Kidney tubule cell (primary cell): ENCODE measurements at places on chromosomes 4 and X.

DNA sequence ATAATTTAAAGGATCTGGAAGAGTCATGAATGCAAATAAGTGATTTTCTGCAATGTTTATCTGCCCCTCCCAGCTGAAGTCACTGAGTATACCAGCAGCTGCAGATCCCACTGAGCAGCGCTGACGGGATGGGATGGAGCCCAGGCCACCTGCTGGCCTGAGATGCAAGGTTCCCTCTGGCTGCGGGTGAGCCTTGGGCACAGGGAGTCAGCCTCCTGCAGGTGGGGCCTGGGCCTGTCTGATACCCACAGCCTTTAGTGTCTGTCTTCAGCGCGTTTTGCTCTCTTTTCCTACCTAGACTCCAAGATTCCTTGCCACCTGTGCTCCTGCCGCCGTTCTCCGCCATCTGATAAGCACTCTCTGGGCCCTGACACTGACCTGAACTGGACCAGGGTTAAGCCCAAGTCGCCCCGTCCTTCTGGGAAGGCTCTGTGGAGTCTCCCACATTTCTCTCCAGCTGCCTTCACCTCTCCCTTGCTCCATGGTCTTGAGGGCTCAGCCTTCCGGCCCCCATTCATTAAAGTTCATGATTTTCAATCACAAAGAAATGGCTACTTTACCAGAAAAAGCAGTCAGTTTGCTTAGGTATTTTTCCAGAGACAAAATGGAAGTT, 223.1 kb upstream of the FAT1 start:
- DNase-seq = peak; percentile 77

DNA sequence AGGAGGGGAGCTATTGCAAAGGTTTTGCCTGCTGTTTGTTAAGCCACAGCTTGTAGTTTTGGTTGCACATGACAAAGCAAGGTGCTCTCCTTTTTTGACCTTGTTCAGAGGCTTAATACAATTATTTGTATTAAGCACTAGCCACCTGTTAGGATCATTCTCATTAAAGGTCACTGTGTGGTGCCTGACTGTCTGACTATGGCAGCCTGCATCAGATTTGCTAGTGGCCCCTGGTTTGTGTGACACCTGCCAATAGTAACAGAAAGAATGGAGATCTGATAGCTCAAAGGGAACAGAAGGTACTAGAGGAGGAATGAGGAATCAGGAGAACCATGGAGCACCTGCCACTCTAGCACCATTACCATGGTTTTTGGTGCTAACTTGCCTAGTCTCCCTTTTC, 102.5 kb downstream of the POLA1 start:
- DNase-seq = no peak

DNA sequence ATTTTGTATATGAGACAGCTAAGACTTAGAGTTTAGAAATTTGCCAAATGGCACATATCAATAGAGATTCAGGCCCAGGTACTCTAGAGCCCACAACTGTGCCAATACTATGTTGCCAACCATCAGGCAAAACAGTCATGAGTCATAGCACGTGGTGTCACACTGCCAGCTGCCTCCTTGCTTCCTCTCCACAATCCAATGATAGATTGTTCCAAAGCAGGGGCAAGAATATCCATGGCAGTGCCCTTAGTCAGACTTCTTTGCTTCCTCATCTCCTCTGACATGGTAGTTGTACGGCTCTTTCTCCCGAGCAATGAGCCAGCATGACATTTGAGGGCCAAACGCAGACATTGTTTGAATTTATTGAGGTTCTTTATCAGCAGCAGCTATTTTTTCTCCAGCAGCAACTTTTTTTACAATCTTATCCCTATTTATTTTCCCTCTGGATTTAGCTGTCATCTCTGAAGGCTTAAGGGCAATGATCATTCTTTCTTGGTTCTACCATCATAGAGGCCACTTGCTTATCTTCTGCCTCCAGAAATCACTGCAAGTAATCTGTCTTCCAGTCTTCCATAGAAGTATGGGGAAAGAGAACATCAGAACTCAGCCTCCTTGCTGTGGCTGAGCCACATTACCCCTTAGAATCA, 169.7 kb downstream of the COL4A6 start:
- peak; percentile 49 for DNase-seq

DNA sequence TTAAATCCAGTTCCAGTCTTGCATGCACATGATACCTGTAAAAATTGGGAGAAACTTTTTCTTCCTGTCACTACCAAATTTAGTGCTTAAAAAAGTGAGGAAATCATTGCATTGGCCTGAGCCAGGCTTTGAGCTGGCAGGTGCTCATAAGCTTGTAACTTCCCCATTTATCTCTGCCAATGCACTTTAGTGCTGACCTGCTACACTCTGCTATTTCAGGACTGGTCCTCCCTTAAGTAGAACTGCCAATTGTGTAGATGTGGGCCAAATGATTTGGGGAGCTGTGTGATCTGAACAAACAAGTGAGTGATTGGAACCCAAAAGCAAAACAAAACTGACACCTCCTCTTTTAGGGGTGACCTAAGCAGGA, 51.8 kb downstream of the ZNF827 start:
- DNase-seq = no peak

DNA sequence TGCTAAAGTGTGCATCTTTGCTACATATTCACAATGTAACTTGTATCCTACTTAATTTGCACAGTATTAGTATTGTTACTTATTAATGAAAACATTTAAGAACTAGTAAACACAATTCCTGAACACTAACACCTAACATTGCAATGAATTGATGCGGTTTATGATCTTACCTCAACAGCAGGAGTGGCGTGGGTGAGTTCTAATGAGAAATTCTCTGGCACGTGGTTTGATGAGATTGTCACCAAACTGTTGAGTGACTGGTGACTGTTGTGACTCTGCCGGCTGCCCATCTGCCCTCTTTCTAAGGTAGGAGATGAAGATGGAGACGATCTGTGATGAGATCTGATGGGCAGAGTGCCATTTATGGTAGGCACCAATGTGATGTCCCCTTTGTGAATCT, 2.9 kb downstream of the PCDH18 start:
- no peak for DNase-seq

DNA sequence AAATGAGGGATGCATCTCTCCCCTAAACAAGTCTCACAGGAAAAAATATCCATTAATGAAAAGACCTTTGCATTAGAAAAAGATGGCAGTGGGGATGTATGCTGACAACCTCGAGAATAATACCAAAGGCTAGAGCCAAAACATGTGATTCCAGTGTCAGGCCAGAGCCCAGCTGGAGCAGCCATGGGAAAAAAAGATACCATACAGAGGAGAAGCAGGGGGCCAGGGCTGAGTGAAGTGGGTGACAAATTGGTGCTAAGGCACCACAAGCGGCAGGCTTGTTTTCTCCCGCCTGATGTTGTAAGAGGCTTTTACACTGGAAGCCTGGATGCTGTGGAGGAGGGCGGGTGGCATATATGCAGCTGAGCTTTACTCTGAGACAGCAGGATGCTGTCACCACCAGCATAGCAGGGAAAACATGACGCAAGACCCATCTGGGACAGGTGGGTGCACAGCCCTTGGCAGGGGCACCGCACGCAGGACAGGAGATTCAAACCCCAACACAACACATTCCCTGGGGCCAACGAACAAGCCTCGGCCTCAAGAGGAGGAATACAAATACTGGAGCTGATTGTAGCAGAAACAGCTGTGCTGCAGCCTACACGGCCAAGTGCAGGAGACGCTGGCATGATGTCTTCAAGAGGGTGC, 91.9 kb downstream of the TSPAN5 start:
- no peak for DNase-seq

GRCh38 chrX:64338296-64338695, 57.0 kb downstream of the MTMR8 start:
- peak; percentile 4 for DNase-seq

DNA sequence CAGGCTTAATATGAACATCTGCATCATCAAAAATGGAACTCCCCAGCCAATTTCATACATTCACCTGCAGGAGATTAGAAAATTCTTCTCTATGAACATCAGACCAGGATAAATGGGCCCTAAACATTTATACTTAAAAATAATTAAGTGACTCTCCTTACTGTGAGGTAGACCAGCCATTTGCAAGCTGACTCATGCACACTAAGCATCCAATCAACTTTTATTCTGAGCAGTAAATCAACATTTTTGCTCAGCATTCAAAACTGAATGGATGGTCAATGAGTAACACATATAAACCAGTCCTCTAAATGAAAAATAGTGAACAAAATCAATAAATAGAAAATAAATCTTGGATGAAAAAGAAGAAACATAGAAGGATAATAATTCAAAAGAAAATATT, 19.9 kb upstream of the PCDH10 start:
- DNase-seq = no peak

DNA sequence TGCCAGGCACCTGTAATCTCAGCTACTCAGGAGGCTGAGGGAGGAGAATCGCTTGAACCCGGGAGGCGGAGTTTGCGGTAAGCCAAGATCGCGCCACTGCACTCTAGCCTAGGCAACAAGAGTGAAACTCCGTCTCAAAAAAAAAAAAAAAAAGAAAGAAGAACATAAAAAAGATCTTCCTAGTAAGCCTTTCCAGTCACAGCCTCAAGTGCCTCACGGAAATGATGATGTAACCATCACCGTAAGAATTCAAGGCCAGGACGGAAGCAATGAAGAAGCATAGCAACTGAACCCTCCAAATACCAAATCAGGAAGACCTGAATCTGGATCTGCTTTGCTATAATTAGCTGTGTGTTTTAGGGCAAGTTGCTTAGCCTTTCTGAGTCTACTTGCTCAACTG, 28.8 kb downstream of the RBM47 start:
- no peak for DNase-seq

DNA sequence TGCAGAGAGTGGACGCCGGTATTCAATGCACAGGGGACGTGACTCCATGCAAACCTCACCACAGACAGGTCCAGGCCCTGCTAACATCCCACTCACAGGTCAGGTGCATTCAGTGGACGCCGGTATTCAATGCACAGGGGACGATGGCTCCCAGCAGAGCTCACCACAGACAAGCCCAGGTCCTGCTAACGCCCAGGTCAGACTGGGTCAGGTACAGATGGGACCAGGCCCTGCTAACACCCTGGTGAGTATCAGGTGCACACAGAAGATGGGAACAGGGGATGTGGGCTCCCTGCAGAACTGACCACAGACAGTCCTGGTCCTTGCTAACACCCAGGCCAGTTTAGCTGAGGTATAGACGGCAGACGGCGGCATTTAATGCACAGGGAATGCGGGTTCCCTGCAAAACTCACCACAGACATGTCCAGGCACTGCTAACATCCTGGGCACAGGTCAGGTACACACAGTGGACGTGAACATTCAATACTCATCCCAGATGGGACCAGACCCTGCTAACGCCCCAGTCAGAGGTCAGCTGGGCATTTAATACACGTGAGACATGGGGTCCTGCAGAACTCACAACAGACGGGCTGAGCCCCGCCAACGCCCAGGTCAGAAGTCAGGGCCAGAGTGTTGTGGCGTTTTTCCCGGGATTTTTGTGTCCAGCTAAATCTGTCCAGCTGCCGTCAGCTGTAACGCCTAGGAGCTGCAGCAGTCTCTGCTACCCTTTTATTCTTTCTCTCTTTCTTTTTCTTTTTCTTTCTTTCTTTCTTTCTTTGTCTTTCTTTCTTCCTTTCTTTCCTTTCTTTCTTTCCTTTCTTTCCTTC, 99.2 kb downstream of the SHOX start:
- no peak for DNase-seq

GRCh38 chr4:158056689-158057245, 116.1 kb downstream of the GASK1B start:
- no peak for DNase-seq

GRCh38 chrX:136574548-136574947, 42.5 kb downstream of the VGLL1 start:
- peak; percentile 35 for DNase-seq

DNA sequence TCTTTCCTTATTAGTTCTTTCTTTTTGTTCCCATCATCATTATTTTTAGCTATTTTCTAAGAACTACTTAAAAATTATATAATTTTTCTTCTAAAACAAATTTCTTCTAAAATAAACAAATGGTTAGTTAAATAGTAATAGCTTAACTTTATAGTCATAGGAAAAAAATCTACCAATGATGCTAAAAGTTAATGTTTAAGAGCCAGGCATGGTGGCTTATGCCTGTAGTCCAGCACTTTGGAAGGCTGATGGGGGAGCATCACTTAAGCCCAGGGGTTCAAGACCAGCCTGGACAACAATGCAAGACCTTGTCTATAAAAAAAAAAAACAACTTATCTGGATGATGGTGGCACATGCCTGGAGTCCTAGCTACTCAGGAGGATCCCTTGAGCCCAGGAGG, 127.1 kb upstream of the ANXA3 start:
- DNase-seq = peak; percentile 74

DNA sequence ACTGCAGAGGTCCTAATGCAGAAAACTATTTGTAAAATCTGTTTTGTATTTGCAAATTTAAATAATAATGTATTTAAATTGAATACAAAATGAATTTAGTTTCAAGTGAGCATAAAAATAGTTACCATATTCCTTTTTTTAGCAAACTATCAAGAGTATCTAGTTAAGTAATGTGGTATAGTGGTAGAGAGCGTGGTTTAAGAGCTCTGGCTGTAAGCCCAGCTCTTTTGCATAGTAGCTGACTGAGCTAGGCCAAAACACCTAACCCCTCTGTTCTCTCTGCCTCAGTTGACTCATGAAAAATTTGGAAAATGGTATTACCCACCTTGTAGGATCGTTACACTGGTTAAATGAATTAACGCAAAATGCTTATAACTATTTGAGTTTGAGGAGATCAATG, 18.1 kb upstream of the ADAD1 start:
- no peak for DNase-seq

DNA sequence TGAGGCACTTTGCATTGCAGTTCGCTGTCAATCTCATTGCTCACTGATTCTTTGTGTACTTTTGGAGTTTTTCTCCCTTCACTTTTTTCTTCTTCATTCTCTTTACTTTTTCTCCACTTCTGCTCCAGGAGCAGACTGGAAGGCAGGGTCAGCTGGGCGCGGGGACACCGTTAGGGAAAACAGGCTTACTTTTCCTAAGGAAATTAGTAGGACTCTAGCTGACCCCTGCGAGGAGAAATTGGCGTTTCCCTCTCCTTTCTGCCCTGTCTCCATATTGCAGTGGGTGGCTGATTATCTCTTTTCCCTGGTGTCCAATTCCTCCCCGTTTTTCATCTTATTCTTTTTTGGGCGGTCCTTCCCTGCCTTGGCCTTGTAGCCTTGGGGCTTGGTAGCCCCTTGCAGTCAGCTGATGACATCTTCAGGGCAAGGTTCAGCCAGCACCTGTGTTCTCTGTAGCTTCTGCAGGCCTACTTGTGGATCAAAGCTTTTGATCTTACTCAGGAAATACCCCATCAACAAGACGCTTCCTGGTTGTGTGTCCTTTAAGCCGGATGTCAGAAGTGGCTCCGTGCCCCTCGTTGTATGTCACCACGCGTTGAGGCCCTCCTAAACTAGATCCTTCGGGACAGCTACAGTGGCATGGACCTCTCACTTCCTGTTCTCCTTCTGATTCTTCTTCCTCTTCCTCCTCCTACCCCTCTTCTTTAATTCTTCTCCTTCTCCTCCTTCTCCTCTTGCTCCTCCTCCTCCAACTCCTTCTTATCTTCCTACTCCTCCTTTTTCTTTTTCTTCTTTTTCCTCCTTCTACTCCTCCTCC, 36.1 kb downstream of the NBDY start:
- DNase-seq = no peak
